ENCODE measurements at places on chromosomes 5 and 9. TPM values are rescaled to one million over a fixed set of nuclear protein-coding genes. Genes with fewer than 3 reads are reported as not detected.

DNA sequence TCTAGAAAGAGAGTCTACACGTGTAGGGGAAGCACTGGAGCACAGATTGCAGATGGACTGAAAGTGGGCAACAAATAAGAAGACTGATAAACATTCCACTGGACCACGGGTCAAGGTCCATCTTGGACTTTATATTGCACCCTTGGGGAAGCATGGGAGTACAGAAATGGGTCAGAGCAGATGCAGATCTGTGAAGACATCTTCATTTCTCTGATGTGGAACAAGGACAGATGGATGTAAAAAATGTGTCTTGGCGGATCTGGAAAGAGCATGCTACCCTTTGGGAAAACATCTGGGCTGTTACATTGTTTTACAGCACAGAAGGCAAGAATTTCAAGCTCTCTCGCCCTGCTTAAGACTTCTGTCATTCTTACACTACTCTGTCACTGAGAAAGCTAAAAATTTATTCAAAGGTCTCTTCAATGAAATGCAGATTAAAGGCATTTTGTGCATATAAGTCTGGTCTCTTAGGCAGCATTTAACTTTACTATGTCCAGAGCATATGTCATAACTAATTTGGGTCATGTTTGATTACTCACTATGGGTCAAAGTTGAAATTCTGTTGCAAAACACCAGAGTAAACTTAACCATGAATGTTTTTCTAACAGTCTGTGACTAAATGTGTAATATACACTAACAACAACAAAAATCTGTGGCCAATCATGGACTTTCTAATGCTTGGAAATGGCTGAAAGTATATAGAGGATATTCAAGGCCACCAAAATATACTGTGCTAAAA is 756.4 kb upstream of the DMAC1 start:
- no peak overlapping the region for H3K4me3 ChIP-seq
- H3K27me3 ChIP-seq: no peaks in the 10 kb centered on the region
- no peaks in the 10 kb centered on the region for H3K4me1 ChIP-seq
- no peak overlapping the region for H3K27ac ChIP-seq

DNA sequence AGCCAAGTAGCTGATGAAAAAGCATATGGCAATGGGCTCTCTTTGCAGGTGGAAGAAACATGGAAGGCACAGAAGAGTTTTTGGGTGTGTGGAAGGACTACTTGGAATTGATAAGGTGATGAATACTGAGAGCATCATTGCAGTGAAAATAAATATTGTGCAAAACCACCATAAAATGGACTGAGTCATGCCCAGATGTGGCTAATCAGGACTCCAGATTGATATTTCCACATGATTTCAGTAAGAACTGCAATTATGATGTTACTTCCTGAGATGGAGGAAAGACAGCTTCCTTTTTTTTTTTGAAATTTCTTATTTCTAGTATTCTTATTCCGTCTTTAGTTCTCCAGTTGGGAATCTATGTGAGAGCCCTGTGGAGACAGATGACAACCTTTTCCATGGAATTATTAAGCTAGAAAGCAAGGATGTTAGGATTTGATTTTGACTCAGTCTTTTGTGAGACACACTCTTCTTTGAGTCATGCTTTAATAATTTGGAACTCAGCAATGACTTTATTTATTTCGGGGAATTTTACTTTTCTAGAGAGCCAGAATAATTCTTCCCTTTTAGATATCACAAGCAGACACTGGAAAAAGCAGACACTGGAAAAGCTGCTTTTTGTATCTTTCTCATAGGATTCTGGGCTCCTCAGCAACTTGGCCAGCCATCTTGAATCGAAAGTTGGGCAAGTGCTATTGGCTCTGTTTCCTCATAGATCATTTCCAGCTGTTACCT is 94.2 kb upstream of the VCAN start:
- H3K36me3 ChIP-seq: no peaks in the 10 kb centered on the region
- H3K4me1 ChIP-seq: no peaks in the 10 kb centered on the region
- DNase-seq: no peak
- H3K4me3 ChIP-seq: no peak overlapping the region

DNA sequence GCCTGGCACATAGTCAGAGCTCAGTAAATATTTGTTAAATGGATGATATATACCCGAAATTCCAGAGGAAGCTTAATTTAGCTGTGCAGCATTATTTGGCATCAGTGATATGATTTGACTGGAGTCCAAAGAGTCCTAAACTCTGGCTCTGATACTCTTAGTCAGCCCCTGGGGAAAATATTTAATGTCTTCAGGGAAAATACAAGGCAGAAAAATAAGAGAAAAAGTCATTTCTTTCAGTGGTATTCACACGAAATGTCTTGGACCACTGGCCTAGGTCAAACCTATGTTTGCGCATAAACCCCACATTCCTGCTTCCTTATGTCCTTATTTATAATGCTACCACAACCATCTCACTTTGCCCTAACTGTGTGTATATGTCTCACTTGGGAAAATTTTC is 23.8 kb downstream of the GLRA1 start:
- no peak overlapping the region for H3K27ac ChIP-seq
- peaks cover 2% of the 10 kb centered on the region for H3K27me3 ChIP-seq

GRCh38 chr5:127097278-127097677 is 24.0 kb upstream of the C5orf63 start:
- no peaks in the 10 kb centered on the region for H3K36me3 ChIP-seq
- H3K27me3 ChIP-seq: peaks cover 2% of the 10 kb centered on the region
- no peak overlapping the region for H3K27ac ChIP-seq
- no peak overlapping the region for H3K4me3 ChIP-seq
- no peak for DNase-seq

DNA sequence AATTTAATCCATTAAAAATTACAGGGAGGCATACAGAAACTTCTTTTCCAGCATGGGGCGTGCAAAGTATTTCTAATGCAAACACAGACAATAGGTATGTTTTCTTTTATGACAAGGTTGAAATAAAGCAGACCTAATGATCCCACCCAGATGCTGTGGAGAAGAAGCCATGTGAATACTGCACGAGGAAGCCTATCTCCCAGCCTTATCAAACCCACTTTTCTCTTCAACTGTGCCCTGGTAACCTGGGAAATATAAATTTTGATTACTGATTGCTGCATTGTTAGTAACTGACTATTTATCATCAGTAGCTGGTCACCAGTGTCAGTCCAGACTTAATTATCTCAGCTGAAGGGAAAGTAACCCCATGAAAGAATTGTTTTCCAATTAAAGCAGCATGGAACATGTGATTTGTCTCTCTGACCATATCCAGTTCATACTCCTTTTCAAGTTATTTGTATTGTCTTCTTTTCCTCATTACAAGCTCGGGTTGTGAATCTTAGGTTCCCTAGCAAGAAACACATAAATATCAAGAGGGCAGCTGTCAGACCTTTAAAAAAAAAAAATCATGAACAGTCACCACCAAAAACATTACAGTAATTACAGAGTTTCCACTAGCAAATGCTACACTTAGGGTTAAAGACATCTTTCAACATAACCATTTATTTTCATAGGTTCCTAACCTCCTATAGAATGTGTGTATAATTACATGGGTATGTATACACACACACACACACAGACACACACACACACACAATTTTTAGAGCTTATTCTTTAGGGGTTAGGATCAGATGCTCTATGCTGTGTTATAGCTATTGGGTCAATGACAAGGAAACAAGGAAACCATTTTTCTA is 50.3 kb downstream of the SEMA6A start:
- no peak overlapping the region for H3K27ac ChIP-seq
- peaks cover 2% of the 10 kb centered on the region for H3K27me3 ChIP-seq
- H3K4me3 ChIP-seq: no peak overlapping the region
- no peak for DNase-seq
- peaks cover 64% of the 10 kb centered on the region for H3K4me1 ChIP-seq

- H3K36me3 ChIP-seq: no peaks in the 10 kb centered on the region
- H3K4me1 ChIP-seq: peaks cover 31% of the 10 kb centered on the region
- peak overlapping the region; percentile 45 for H3K27ac ChIP-seq
- DNase-seq: no peak
- no peak overlapping the region for H3K4me3 ChIP-seq
- no peaks in the 10 kb centered on the region for H3K27me3 ChIP-seq
Observed at GRCh38 chr5:74935752-74936091, 69.5 kb upstream of the FAM169A start.

DNA sequence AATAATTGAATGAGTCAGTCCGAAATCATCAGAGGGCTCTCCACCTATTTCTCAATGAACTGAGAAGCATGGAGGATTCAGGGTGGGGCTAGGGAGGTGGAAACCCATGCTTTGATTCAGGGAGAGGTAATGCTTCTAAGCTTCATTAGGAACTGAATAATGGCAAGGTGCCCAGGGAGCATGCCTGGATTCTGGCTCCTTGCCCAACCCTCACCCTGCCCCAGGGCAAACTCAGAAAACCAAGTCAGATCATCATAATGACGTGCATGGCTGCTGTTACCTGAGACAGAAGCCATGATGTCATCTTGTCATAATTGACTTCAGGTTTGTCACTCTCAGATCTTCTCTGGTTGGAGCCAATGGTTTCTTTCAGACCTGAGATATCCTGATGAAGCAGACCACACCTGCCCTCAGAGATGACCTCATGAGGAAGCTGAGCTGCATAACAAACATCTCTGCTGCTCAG is 199.6 kb downstream of the SYK start:
- H3K36me3 ChIP-seq: no peaks in the 10 kb centered on the region
- no peak for DNase-seq
- H3K4me1 ChIP-seq: no peaks in the 10 kb centered on the region

GRCh38 chr9:70789086-70789485 is 332.3 kb downstream of the TRPM3 start:
- no peaks in the 10 kb centered on the region for H3K36me3 ChIP-seq
- DNase-seq: no peak
- H3K27me3 ChIP-seq: no peaks in the 10 kb centered on the region
- peaks cover 4% of the 10 kb centered on the region for H3K4me1 ChIP-seq
- no peak overlapping the region for H3K27ac ChIP-seq
- no peak overlapping the region for H3K4me3 ChIP-seq

DNA sequence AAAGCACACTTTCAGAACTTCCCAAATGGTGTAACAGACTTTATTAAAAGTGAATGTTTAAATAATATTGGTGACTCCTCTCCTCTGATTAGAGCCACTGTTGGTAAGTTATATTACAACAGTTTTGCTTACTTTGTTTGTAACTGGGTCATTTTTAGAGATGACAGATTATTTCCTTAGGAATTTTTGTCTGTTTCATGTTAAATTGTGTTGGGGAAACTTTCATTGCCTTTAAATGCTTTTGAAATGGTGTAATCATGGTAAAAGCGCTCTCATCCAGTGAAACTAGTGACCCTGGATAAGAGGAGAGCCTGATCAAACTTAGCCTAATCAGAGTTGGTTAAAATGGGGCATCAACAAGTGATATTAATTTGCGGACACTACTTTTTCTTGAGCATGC is 39.4 kb downstream of the TNPO1 start:
- peaks cover 26% of the 10 kb centered on the region for H3K36me3 ChIP-seq
- DNase-seq: no peak
- peak overlapping the region; percentile 74 for H3K27ac ChIP-seq
- H3K27me3 ChIP-seq: peaks cover 2% of the 10 kb centered on the region
- peaks cover 7% of the 10 kb centered on the region for H3K4me1 ChIP-seq

DNA sequence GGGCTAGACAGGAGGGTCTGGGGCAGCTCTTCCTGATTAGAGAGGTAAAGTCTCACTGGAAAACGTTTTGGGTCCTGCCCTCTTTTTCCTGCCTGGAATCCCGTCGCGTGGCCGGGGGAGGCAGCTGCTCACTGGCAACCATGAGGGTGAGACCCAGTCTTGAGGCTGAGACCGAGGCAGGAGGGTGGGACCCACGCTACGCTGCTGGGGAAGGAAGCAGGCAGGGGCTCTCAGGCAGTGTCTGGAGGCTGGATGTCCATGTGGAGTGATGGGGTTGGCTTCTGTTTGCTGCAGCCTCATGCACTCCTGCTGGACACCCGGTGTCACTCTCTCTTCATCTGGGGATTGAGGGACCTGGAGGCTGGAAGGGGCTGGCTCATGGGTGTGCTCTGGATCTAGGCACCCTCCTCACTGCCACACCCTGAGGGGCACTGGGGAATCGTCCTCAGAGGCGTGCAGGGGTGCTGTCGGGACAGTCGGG is 11.3 kb upstream of the SLC2A6 start:
- no peak overlapping the region for H3K27ac ChIP-seq
- peaks cover 3% of the 10 kb centered on the region for H3K27me3 ChIP-seq
- H3K4me3 ChIP-seq: no peak overlapping the region
- peaks cover 4% of the 10 kb centered on the region for H3K36me3 ChIP-seq
- DNase-seq: no peak
- peaks cover 3% of the 10 kb centered on the region for H3K4me1 ChIP-seq

GRCh38 chr5:37568018-37568753 is 189.1 kb downstream of the WDR70 start:
- no peaks in the 10 kb centered on the region for H3K4me1 ChIP-seq
- no peak overlapping the region for H3K27ac ChIP-seq
- H3K4me3 ChIP-seq: no peak overlapping the region
- no peaks in the 10 kb centered on the region for H3K36me3 ChIP-seq

GRCh38 chr5:32828492-32828891 is 117.4 kb downstream of the NPR3 start:
- H3K27me3 ChIP-seq: no peaks in the 10 kb centered on the region
- H3K4me1 ChIP-seq: no peaks in the 10 kb centered on the region
- H3K4me3 ChIP-seq: no peak overlapping the region
- no peaks in the 10 kb centered on the region for H3K36me3 ChIP-seq
- DNase-seq: no peak

- H3K27ac ChIP-seq: no peak overlapping the region
- no peaks in the 10 kb centered on the region for H3K36me3 ChIP-seq
- H3K4me3 ChIP-seq: no peak overlapping the region
Observed at GRCh38 chr5:157217289-157218024, 36.8 kb downstream of the ITK start.

- no peak overlapping the region for H3K27ac ChIP-seq
- no peaks in the 10 kb centered on the region for H3K4me1 ChIP-seq
- peaks cover under 1% of the 10 kb centered on the region for H3K36me3 ChIP-seq
- no peak for DNase-seq
Observed at GRCh38 chr5:3056866-3057265, 305.4 kb upstream of the IRX2 start.

DNA sequence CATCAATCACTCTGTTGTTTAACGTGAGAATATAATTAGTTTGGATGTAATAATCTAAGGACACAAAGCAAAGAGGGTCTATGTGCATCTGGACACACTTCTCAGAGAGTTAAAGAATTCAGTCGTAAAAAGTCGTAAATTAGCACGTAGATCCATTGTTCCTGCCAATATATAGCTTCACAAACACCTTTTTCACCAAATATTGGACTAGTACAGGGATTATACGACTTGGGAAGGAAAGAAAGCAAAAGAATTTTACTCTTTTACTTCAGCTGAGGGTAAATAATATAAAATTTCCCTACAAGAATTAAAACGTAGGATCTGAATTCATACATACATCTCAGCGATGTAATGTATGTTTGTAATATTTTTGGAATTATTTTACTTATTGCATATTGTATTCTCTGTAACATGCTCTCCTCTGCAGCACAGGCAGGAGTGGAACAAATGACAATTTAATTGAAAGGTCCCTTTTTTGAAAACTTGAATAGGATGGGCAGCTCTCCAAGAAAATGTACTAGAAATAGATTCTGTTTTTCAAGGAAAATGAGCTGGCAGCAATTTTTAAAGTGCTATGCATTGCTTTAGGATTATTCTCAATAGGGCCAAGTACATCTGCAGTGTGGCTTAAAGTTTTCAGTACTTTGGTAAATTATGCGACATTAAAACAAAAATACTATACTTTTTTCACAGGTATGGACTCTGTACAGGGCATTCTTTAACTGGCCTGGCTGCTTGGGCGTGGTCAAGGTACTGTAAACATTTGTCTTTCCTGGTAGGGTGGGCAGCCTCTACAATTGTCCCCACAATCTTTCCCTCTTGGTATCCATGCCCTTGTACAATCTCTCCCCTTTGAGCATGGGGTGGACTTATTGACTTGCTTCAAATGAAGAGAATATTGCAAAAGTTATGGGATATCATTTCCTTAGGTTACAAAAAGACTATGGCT is 39.7 kb upstream of the HSD17B4 start:
- no peak overlapping the region for H3K27ac ChIP-seq
- H3K4me3 ChIP-seq: peak overlapping the region; percentile 92

MEGF9 gene
- 2.6 TPM for total RNA-seq

C9 gene
- total RNA-seq: not detected

TXNDC8 gene
- total RNA-seq: not detected

MEGF10 gene
- total RNA-seq: 5.6 TPM

SPAAR gene
- total RNA-seq: 32.0 TPM

AGXT2 gene
- not detected for total RNA-seq
